ENCODE measurements at places on chromosomes 11 and 22. TPM values are rescaled to one million over a fixed set of nuclear protein-coding genes. Genes with fewer than 3 reads are reported as not detected.

KIRREL3 gene
- total RNA-seq = 2.4 TPM

TENM4 gene
- total RNA-seq = 23.5 TPM

DDIAS gene
- total RNA-seq = 18.2 TPM

GUCY1A2 gene
- 1.1 TPM for total RNA-seq

MTMR3 gene
- total RNA-seq = 11.8 TPM

JHY gene
- total RNA-seq = 2.2 TPM

ACCS gene
- total RNA-seq = 0.51 TPM

MGAT3 gene
- 0.86 TPM for total RNA-seq

LYVE1 gene
- not detected for total RNA-seq

CLNS1A gene
- total RNA-seq = 236 TPM

OR4D11 gene
- not detected for total RNA-seq

LMNTD2 gene
- total RNA-seq = 0.54 TPM

CYP2D6 gene
- total RNA-seq = 0.40 TPM

RBMXL2 gene
- total RNA-seq = not detected

HEPHL1 gene
- not detected for total RNA-seq

APOBEC3B gene
- 4.5 TPM for total RNA-seq

TBX10 gene
- not detected for total RNA-seq

KLHL35 gene
- 12.3 TPM for total RNA-seq

CRYBB2 gene
- total RNA-seq = not detected

ROBO4 gene
- total RNA-seq = 3.6 TPM

CEP126 gene
- total RNA-seq = 0.92 TPM

FIBIN gene
- 0.11 TPM for total RNA-seq

NRXN2 gene
- 20.9 TPM for total RNA-seq

MIOX gene
- not detected for total RNA-seq

SMIM35 gene
- total RNA-seq = not detected

PGR gene
- not detected for total RNA-seq

SPI1 gene
- total RNA-seq = not detected

RFPL1 gene
- not detected for total RNA-seq

CHKA gene
- total RNA-seq = 11.8 TPM

OR5M3 gene
- total RNA-seq = not detected

CHRM1 gene
- not detected for total RNA-seq

ARHGAP8 gene
- total RNA-seq = 4.6 TPM

CHADL gene
- not detected for total RNA-seq

TMPRSS13 gene
- total RNA-seq = 0.48 TPM

SLC1A2 gene
- 0.03 TPM for total RNA-seq

PATE4 gene
- not detected for total RNA-seq

CTSW gene
- not detected for total RNA-seq

MRPL17 gene
- 120 TPM for total RNA-seq

C11orf24 gene
- 46.7 TPM for total RNA-seq

MYRF gene
- total RNA-seq = 0.68 TPM

PLAAT3 gene
- total RNA-seq = 30.3 TPM

CARD18 gene
- total RNA-seq = 0.80 TPM

CLDN5 gene
- total RNA-seq = not detected

MAPK8IP2 gene
- total RNA-seq = 3.7 TPM

ARVCF gene
- total RNA-seq = 6.2 TPM

RFPL2 gene
- total RNA-seq = not detected

PKNOX2 gene
- 1.4 TPM for total RNA-seq

BCO2 gene
- total RNA-seq = 0.11 TPM

MUC5AC gene
- total RNA-seq = not detected

COA4 gene
- 102 TPM for total RNA-seq

SLC22A6 gene
- not detected for total RNA-seq

CBLIF gene
- total RNA-seq = not detected

GRM5 gene
- total RNA-seq = not detected

MAP6 gene
- total RNA-seq = 0.40 TPM

TRIM49B gene
- total RNA-seq = not detected

TSGA10IP gene
- not detected for total RNA-seq

LSP1 gene
- total RNA-seq = 6.5 TPM

GAS2 gene
- total RNA-seq = 0.71 TPM

PANX1 gene
- 50.3 TPM for total RNA-seq

SPECC1L gene
- total RNA-seq = 21.9 TPM

Measured in Daoy (cell line).